ENCODE measurements at places on chromosomes 2 and 18.

DNA sequence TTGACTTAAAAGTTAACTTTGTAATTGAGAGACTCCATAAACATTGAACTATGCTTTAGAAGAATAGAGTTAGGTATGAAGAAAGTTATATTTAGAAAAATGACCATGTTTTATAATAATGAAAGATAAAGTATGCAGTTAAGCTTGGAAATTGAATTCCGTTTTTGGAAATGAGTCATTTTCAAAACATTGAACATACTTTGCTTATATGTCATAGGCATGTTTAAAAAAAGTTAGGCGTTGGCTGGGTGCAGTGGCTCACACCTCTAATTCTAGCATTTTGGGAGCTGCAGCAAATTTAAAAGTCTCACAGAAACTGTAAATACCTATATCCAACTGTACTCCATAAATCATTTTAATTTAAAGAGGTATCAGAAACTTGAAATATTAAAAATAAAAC lies 607.4 kb downstream of the CBLN2 start:
- DNase-seq: no peak

GRCh38 chr2:98013407-98014042 lies 17.8 kb upstream of the TMEM131 start:
- DNase-seq: no peak

- no peak for DNase-seq
Observed at GRCh38 chr2:20994130-20994529, 49.7 kb downstream of the APOB start.

DNA sequence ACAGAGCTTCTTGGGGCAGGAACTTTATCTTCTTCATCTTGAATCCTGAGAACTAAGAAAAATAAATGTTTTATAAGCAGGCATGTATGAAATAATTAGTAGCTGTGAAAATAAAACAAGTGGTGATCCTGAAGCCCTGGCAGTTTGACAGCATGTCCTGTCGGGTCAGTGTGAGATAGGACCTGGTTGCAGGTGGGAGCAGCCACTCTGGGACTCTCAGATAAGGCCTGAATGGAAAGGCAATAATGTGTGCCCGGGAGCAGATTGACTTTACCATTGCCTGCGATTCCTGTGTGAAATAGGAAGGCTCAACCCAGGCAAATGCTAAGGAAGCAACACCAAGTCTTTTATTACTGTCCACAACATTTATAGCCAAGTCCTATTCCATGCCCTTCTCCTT lies 132.4 kb downstream of the LYPD6B start:
- no peak for DNase-seq

DNA sequence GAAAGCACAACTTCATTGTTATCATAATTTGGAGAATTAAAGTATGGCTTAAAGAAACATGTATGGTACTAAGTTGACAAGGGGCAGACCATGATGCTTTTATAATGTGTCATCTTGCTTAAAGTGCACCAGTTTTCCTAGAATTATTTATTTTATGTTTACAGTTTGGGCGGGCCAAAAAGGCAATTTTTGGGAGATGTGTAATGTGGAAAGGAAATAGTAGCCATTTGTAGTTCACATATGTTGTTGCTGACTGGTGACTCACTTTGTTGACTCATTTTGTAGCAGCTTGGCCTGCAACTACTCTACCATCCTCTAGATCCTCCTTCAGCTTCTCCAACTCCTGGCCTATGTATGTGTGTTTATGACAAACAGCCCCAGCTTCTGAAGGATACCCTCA lies 7.7 kb downstream of the ZSCAN30 start:
- DNase-seq: no peak

- no peak for DNase-seq
Observed at GRCh38 chr2:3480352-3481010, 38.9 kb downstream of the ADI1 start.

DNA sequence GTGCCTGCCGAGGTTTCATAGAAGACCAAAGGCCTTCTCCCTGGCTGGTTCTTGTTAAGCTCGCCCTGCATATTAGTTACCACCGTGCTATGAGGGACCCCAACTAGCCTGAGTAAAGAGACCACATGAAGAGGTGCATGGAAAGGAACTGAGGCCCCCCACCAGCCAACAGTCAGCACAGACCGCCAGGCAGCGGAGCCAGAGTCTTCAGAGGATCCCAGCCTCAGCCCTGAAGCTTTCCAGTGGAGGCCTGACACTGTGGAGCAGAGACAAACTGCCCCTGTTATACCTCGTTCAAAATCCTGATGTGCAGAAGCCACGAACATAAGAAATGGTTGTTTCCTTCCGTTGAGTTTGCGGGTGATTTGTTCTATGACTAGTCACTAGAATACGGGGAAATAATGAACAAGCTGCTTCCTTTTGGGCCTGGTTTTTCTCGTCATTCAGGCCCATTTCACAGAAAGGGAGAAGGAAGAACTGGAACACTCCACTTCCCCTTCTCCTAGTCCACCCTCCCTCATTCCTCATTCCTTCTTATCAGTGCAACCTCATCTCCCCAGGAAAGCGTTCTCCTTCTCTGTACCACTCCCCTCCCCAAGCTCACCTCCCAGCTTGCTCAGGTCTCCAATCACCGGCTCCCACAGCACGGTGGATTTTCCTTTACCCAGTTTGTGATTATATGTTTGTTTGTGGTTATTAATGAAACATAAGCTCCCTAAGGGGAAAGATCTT lies 3.0 kb upstream of the GLI2 start:
- no peak for DNase-seq

- no peak for DNase-seq
Observed at GRCh38 chr2:31469648-31470047, 55.1 kb upstream of the XDH start.

- no peak for DNase-seq
Observed at GRCh38 chr18:7521226-7521856, 45.8 kb upstream of the PTPRM start.

- DNase-seq: peak; percentile 21
Observed at GRCh38 chr2:64858541-64859311, 130.5 kb upstream of the SLC1A4 start.

- no peak for DNase-seq
Observed at GRCh38 chr2:240426845-240427721, 8.4 kb upstream of the GPC1 start.

DNA sequence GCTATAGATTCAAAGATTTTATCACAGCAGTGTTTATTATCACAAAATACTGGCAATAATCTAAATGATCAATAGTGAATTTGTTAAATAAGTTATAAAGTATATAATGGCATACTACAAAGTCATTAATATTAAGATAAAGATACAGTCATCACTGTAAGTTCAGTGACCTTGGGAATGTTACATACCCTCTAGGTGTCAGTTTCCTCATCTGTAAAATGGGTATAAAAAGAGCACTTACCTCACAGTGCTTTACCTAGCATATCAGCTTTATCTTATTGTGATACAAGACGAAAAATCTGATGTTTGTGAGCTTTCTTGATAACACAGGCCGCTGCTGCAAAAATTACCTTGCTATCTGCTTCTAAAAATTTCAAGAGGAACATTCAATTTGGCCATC lies 112.2 kb downstream of the TMEM247 start:
- DNase-seq: no peak

DNA sequence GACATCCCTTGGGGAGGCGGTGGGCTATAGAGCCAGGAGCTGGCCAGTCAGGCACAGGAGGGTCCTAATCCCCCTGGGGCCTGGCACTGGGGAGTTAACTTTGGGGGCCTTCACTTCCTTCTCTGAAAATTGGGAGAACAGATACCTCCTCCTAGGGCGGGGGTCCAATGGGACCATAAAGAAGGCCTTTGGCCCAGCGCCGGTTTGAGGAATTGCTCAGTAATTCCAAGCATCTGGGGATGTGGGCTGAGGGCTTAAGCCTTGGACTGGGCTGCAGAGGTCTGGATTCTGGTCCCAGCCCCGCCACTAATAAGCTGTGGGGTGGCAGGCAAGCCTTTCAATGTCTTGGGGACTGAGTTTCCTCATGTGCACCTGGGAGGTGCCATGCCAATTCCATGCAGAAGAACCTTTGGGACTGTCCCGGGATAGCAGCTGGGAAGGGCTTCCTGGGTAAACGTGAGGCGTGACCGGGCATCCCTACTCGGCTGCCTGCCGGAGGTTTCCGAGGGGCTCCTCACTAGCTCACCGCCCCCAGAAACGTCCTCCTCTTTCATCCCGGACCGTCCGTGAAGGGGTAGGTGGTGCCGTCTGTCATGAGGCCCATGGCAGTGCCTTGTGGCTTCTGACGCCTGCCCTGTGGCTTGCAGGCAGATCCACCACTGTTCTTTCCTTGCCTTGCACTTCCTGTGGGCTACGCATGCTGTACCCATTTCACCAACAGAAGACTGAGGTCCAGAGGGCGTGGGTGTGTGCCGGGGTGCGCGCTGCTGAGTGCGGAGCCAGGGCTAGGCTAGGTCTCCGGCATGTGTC lies 67.4 kb upstream of the HPCAL1 start:
- DNase-seq: no peak

DNA sequence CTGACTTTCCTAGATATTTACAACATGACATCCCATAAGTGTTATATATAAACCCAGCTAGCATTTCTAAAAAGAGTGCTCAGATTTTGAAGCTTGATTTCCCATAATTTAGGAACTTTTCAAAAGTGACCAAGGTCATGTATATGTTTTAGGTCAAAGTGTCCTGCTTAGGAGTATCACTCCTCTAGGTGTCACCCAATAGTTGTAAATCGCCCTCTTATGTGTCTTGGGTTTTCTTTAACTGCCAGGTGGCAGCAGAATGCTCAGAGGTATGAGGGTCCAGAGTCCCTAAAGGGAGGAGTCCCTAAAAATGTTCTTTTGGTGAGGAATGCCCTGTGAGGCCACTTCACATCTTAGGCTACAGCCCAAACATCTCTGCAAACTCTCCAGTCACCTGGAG lies 358.3 kb downstream of the CELF4 start:
- no peak for DNase-seq

- DNase-seq: no peak
Observed at GRCh38 chr18:3511980-3512379, 62.0 kb downstream of the TGIF1 start.

DNA sequence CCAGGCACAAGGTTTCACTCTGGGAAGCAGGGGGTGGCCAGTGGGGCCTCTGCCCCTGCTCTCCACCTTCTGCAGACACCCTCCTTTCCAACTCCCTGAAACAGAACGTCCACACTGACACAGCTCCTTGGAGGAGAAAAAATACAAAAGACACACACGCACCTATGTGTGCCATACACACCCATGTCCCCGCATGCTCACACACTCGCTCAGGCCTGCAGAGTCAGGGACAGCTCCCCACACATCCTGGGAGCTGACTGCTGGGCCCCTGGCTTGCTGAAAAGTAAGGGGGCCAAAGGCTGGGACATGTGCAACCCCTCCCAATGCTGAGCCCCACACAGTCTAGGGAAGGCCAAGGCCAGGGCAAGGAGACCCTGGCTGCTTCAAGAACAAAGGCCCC lies 200.5 kb downstream of the TNS1 start:
- no peak for DNase-seq

- no peak for DNase-seq
Observed at GRCh38 chr18:56853961-56854360, 202.8 kb downstream of the WDR7 start.

DNA sequence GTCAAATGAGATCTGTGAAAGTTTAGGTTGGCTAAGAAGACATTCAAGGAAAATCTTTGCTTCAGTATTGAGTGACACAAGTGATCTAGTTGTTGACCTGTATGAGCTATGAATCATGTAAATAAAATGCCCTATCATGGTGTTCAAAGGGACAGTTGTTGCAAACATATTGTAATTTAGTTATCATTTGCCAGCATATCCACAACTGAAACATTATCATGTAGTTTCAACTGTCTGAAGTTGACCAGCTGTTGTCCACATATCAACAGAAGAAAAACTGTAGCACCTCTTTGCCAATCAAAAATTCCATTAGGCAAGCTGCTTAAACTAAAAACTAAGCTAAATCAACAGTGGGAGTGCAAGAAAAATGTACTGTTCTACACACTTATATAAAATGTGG lies 527.1 kb upstream of the NRXN1 start:
- no peak for DNase-seq

- no peak for DNase-seq
Observed at GRCh38 chr2:112156152-112156986, 18.2 kb downstream of the FBLN7 start.

- DNase-seq: no peak
Observed at GRCh38 chr2:203191961-203192360, 46.9 kb upstream of the CYP20A1 start.

- DNase-seq: no peak
Observed at GRCh38 chr2:127164761-127165538, 55.1 kb downstream of the CYP27C1 start.

DNA sequence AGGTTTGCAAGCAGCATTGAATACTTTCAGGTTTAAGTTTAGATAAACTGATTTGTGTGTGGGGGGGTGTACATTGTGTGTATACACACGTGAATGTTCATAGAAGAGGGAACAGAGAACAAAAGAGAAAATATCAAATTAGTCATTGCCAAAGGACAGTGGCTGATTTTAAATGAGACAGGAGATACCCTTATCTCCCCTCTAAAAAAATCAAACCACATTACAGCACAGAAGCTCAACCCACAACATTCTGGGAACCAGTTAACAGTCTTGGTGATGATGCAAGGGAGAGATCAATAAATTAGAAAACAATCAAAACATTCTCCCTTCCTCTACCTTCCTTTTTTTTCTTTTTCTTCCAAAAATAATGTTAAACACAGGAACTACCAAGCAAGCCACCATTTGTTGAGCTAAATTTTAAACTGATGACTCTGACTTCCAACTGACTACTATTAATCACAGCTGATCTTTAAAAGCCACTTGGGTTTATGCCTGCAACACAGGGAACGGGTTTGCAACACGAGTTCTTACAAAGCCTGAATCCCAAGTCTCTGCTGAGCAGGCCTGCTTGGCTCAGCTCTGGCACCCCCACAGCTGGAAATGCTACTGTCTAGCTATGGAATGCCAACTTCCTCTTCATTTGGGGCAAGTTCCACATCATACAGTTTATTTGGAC lies 119.2 kb upstream of the ACVR1C start:
- DNase-seq: no peak

GRCh38 chr18:417495-417894 lies 83.0 kb downstream of the COLEC12 start:
- DNase-seq: no peak

GRCh38 chr18:33616556-33616955 lies 38.5 kb downstream of the ASXL3 start:
- no peak for DNase-seq

DNA sequence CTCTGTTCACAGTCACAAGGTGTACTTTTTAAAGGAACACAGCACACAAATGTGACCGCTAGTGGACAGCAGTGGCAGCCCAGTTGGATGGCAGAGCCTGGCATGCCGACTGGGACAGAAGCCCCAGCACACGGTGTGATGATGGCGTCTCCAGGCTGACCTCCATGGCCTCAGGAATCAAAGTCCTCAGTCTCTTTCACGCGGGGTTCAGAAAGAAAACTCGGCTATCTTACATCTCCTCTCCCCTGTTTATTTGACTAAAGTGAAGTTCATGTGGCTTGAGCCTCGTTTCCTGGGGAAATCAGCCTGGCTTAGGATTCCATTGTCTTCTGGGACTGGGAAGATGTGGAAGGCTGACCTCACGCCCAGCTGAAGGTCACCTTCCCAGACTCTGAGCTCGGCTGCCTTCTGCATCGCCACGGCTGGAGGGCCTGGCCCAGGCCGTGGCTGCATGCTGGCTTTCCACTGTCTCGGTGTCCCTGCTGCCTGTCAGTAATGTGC lies 56.1 kb downstream of the ASAP2 start:
- no peak for DNase-seq

GRCh38 chr2:74328074-74328473 lies 15.1 kb downstream of the SLC4A5 start:
- DNase-seq: no peak

GRCh38 chr18:55762424-55762823 lies 174.4 kb upstream of the TCF4 start:
- DNase-seq: no peak

- no peak for DNase-seq
Observed at GRCh38 chr2:137872577-137872976, 91.7 kb upstream of the HNMT start.

GRCh38 chr2:45888641-45889040 lies 237.2 kb downstream of the PRKCE start:
- DNase-seq: no peak
